ENCODE measurements at places on chromosomes 7 and 10. TPM values are rescaled to one million over a fixed set of nuclear protein-coding genes. Genes with fewer than 3 reads are reported as not detected.

Gene HTR7
- total RNA-seq: 0.83 TPM

Gene TMEM248
- 103 TPM for total RNA-seq

Gene DEPP1
- 77.9 TPM for total RNA-seq

Gene ANKIB1
- 58.6 TPM for total RNA-seq

Gene MGMT
- 32.1 TPM for total RNA-seq

Gene GNAT3
- total RNA-seq: not detected

Gene KCNIP2
- total RNA-seq: 0.66 TPM
